ENCODE measurements at places on chromosomes 5 and 9.

DNA sequence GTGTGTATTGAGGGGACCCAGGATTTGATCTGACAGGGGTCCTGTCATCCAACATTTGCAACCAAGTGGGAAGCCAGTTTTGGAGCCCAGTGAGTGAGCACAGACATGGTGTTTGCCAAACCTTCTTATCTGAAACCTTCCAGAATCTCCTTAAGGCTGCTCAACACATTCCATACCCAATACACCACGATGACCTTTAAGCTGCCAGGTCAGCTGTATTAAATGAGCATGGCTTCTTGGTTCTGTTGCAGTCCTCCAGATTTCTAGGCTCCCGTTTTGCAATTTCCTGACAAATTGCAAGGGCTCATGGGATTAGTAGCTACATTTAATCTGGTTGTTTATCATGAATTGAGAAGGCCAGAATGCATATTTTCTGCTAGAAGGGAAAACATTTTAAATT lies 124.2 kb upstream of the ATP10B start:
- no peaks in the 10 kb centered on the region for H3K27me3 ChIP-seq
- no peak overlapping the region for H3K4me3 ChIP-seq
- H3K36me3 ChIP-seq: no peaks in the 10 kb centered on the region
- H3K4me1 ChIP-seq: no peaks in the 10 kb centered on the region

- H3K4me3 ChIP-seq: no peak overlapping the region
- no peaks in the 10 kb centered on the region for H3K27me3 ChIP-seq
- DNase-seq: no peak
- H3K36me3 ChIP-seq: no peaks in the 10 kb centered on the region
- peaks cover 11% of the 10 kb centered on the region for H3K4me1 ChIP-seq
- peak overlapping the region; percentile 24 for H3K27ac ChIP-seq
These were observed 161.2 kb downstream of the FGF18 start for GRCh38 chr5:171580502-171581265.

DNA sequence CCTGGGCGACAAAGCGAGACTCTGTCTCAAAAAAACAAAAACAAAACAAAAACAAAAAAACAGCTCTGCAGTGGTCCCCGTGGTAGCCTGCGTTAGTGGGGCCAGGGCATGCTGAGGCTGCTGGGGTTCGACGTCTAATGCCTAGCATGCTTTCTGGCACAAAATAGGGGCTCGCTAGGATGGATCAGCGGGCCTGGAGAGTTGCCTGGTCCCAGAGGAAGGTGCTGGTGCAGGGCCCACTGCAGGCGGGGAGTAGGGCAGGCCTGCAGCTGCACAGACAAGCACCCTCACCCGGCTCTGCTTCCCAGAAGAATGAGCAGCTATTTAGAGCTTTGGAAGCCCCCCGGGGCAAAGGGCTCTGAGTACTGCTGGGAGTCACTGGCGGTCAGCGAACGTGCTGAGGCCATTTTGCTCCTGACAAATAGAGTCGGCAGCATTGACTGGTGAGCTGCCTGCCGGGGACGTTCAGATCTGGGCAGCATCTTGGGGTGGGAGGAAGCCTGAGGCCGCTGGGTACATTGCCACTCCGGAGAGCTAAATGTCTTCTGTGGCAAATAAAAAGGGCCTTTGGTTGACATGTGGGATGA lies 126.7 kb downstream of the OLFM1 start:
- H3K4me3 ChIP-seq: no peak overlapping the region
- no peaks in the 10 kb centered on the region for H3K27me3 ChIP-seq
- no peaks in the 10 kb centered on the region for H3K4me1 ChIP-seq
- H3K27ac ChIP-seq: no peak overlapping the region

GRCh38 chr5:119678351-119679028 lies 49.1 kb downstream of the FAM170A start:
- no peak for DNase-seq
- no peaks in the 10 kb centered on the region for H3K27me3 ChIP-seq
- H3K4me3 ChIP-seq: no peak overlapping the region
- no peak overlapping the region for H3K27ac ChIP-seq
- no peaks in the 10 kb centered on the region for H3K4me1 ChIP-seq

DNA sequence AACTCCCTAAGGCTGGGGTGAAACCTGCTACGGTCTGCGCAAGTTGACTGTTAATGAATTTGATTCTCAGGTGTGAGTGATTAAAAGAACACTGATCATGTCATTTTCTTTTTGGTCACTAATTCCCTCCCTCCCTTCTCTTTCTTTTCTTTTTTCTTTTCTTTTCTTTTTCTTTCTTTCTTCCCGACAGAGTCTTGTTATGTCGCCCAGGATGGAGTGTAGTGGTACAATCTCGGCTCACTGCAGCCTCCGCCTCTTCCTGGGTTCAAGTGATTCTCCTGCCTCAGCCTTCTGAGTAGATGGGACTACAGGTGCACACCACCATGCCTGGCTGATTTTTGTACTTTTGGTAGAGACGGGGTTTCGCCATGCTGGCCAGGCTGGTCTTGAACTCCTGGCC lies 2.6 kb downstream of the ANXA1 start:
- H3K27ac ChIP-seq: peak overlapping the region; percentile 74
- H3K4me3 ChIP-seq: peak overlapping the region; percentile 39
- DNase-seq: no peak
- no peaks in the 10 kb centered on the region for H3K4me1 ChIP-seq
- H3K36me3 ChIP-seq: no peaks in the 10 kb centered on the region
- H3K27me3 ChIP-seq: no peaks in the 10 kb centered on the region

- no peaks in the 10 kb centered on the region for H3K27me3 ChIP-seq
- no peak overlapping the region for H3K4me3 ChIP-seq
- no peak for DNase-seq
- H3K36me3 ChIP-seq: no peaks in the 10 kb centered on the region
- peaks cover 3% of the 10 kb centered on the region for H3K4me1 ChIP-seq
These were observed 4.9 kb downstream of the NEK6 start for GRCh38 chr9:124262649-124262972.

DNA sequence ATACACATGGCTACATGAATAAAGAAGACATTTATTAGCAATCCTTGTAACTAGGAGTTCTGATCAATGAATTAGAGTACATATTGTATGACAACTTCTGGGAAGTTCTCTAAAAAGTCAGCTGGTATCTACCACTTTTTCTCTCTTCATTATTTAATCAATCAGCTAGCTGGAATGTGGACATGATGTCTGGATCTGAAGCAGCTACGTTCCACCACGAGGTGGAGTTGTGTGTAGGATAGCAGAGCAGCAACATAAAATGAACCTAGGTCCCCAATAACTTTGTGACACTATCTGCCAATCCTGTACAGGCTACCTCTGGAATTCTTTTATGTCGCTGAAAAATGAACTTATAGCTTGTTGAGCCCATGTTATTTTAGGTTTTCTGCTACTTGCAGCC lies 32.9 kb upstream of the ENTREP1 start:
- H3K4me3 ChIP-seq: no peak overlapping the region
- no peaks in the 10 kb centered on the region for H3K27me3 ChIP-seq
- H3K27ac ChIP-seq: no peak overlapping the region
- no peaks in the 10 kb centered on the region for H3K4me1 ChIP-seq
- DNase-seq: no peak

DNA sequence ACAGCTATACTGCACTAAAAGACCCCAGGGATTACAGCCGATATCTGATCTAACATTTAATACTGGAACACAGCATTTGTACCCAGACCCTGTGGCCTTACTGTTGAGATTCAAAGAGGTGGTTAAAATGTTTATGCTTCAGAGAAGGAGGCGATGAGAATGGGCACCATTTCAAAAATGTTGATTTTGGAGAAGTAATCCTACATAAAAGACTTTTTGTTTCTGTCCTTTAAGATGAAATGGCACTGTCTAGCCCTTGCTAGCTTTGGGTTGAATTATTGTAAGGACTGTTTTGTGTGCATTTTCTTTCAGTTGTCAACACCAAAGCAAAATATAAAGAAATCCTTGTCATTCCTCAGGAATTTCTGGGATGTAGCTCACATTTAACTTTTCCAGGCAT lies 288.5 kb upstream of the ANKH start:
- H3K4me1 ChIP-seq: no peaks in the 10 kb centered on the region
- H3K27me3 ChIP-seq: no peaks in the 10 kb centered on the region
- DNase-seq: no peak
- H3K4me3 ChIP-seq: no peak overlapping the region
- H3K36me3 ChIP-seq: no peaks in the 10 kb centered on the region

DNA sequence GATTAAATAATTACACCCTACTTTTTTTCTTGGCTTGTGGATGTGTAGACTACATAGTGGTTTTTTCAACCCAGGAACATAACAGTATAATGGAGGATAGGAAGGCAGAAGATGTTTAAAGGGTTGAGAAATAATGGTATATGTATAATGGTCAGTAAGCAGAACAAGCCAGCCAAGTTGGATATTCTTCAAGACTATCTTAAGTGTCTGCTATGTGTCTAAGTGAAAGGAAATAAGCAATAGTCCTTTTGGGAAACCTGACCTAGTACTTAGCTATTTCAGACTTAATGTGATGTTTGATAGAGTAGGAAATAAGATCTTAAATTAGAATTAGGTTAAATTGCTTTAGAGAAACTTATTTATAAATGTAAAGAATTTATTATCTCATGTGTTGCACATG lies 85.7 kb downstream of the PTPDC1 start:
- DNase-seq: no peak
- no peaks in the 10 kb centered on the region for H3K27me3 ChIP-seq
- H3K4me1 ChIP-seq: peaks cover 7% of the 10 kb centered on the region
- H3K4me3 ChIP-seq: no peak overlapping the region
- peak overlapping the region; percentile 100 for H3K27ac ChIP-seq
- no peaks in the 10 kb centered on the region for H3K36me3 ChIP-seq

GRCh38 chr9:35741740-35742139 lies 7.3 kb downstream of the GBA2 start:
- H3K27ac ChIP-seq: no peak overlapping the region
- no peak overlapping the region for H3K4me3 ChIP-seq
- no peaks in the 10 kb centered on the region for H3K27me3 ChIP-seq
- no peaks in the 10 kb centered on the region for H3K4me1 ChIP-seq

- H3K4me1 ChIP-seq: no peaks in the 10 kb centered on the region
- no peaks in the 10 kb centered on the region for H3K36me3 ChIP-seq
These were observed 201.7 kb upstream of the OTULINL start for GRCh38 chr5:14379739-14380497.

DNA sequence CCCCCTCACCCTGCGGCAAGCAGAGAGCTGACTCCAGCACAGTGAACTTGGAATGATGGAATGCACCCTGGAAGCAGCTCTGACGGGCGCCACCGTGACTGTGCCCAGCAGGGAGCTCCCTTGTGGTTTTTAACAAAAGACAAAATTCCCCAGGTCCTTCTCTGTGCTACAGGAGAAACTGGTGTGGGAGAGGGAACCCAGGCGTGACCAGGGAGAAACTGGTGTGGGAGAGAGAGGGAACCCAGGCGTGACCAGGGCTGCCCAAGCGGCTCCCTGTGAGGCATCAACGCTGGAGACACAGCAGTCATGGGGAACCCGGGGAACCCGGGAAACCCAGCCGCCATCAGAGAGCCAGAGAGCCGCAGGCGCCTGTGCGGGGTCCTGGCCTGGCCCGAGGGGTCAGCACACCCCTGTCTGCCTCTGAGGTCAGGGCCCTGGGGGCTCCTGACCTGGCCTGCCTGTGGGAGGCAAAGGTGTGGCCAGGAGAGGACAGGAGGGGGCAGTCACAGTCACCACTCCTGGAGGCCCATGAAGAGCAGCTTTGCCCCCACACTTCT lies 3.1 kb upstream of the AHRR start:
- H3K4me3 ChIP-seq: no peak overlapping the region
- no peaks in the 10 kb centered on the region for H3K4me1 ChIP-seq
- no peak for DNase-seq
- H3K27me3 ChIP-seq: peaks cover 14% of the 10 kb centered on the region

DNA sequence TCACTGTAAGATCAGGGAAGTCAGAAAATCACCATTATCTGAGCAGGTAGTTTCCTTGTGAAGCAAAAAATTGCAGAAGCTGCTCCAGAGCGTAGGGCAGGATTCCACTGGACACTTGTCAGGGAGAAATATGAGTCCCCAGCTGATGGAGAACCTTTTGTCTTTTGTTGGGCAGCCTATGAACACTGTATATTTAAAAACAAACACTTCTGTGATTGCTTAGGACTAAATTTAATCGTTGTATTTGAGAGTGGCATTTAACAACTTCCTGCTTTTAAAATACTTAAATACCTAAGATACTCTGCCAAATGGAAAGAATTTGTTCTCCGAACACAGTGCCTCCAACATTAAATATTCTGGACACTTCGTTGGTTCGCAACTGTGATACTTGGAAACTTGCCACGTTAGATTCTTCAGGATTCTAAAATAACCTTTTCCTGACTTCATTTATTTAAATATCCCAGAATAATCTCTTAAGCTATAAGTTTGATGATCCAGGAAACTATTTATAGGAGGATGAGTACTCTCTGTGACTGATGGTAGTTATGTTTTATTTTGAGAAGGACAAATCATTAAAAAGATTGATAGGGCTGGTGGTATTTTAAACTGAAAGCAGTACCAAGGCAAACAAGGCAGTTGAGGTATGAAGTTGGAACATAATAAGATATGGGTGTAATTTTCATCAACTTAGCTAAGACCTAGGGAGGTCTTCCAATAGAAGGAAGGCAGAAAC lies 2.7 kb upstream of the HSPA4 start:
- H3K27ac ChIP-seq: peak overlapping the region; percentile 5
- no peaks in the 10 kb centered on the region for H3K4me1 ChIP-seq
- H3K4me3 ChIP-seq: no peak overlapping the region
- no peaks in the 10 kb centered on the region for H3K36me3 ChIP-seq
- H3K27me3 ChIP-seq: no peaks in the 10 kb centered on the region

DNA sequence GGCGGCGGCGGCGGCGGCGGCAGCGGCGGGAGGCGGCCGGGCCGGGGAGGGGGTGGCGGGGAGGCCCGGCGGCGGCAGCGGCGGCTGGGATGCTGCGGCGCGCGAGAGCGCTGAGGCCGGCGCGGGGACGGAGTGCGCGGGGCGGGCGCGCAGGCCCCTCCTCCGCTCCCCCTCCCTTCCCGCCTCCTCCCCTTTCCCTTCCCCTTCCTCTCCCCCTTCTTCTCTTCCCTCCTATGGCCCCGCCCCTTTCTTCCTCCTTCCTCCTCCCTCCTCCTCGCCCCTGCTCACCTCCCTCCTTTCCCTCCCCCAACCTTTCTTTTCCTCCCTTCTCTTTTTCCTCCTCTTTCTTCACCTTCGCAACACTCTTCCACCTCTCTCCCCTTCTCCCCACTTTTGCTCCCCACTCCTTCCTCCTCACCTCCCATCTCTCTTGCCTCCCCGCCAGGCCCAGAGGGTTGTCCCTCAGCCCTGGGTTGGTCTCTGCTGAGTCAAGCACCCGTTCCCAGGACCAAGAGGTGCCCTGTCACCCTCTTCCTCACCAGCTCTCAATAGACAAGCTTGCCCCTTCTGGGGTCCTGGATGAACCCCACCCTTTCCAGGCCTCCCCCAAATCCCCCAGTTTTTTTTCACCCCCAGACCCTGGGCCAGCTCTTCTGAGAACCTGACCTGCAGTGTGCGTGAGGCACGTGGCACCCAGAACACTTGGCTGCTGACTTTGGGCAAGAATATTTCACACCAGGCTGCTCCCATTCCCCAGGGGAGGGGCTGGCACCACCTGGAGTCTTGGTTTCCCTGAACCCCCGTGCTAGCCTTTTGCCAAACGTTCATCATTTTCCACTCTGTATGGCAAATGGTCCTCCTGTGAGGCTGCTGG lies at the start of gene SEMA4D:
Gene SEMA4D (minus strand): TSS at position 136 of the 874 bp plus-strand sequence. CDS start 92,657 bp downstream, outside the sequence.
- H3K4me3 ChIP-seq: peak within 1 kb of the TSS; percentile 65
- no peaks in the 10 kb centered on the region for H3K4me1 ChIP-seq
- peak; percentile 74 for DNase-seq
- no peaks in the 10 kb centered on the region for H3K27me3 ChIP-seq
